Hippocampal formation (tissue), 2 donors: ENCODE measurements at places on chromosomes 6 and 20.

GRCh38 chr6:111874025-111874415, 768 bp upstream of the FYN start:
- no peak for DNase-seq

- no peak for DNase-seq
Observed at GRCh38 chr20:9971746-9972145, 63.0 kb upstream of the ANKEF1 start.

DNA sequence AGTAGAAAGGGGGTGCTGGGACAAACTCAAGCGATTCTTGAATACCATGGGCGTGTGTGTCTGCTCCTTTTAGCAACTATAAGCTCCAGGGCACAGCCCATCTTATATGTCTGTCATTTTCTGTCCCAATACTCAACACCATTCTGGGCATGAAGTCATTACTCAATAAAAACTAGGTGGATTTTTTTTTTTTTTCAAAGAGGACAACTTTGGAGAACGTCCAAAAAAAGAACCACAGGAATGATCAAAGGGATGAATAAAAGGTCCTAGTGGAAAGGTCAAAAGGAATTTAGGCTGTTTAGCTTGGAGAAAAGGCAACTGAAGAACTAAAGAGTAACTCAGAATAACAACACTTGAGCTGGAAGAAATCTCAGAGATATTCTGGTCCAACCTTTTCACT, 24.4 kb downstream of the UQCC1 start:
- no peak for DNase-seq

DNA sequence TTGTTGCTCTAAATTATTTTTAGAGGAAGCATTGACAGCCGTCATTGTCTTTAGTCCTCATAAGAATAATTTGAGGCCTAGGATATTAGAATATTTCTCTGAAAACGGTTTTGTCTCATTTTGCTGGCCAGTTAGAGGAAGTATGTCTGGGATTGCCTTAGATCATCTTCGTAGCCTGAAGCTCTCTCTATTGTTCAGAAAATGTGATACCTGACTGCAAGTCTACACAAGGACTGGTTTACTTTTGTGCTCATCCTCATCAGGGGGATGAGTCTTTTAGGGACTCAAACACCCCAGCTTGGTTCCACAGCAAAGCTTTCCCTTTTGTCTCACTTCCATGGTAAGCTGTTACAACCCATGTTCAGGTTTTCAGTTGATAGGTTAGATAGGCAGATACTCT, 141.8 kb downstream of the FARS2 start:
- DNase-seq = no peak

DNA sequence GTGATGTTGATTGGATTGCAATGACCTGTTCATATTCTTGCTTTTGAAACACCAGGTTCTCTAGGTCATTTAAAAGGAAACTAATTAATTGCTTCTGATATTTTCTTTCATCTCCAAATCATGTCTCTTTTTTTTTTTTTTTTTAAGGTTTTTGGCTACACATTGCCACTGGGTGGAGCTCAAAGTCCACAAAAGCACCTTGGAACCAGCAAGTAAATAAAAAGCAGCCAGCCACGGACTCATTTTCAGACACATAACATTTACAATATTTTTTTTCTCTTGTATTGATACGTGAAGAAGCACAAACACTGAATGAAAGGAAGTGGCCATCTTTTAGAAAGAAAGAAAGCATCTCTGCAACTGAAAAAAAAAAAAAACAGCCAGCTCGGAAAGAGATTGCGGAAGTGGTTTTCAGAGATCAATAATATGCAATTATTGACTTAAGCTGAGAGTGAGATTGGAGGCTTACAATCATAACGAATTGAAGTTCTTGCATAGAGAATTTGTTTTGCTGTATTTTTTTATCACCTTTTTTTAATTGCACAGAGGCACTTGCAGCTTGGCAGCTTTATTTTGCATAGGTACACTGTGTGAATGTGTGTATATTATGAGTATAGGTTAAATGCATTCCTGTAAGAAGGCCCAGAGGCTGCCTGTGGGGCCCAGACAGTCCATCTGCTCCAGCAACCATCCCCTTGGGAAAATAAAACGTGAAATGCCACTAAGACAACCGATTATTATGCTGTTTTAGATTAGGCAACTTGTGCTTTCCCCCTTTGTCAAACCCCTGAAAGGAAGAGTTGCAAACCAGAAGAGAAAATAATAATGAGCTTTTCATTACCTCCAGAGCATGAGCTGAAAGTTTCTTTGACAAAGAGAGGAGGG, 28.2 kb downstream of the CGA start:
- DNase-seq = peak; percentile 66

- DNase-seq = no peak
Observed at GRCh38 chr6:210104-210456, 82.2 kb upstream of the DUSP22 start.
